Foreskin keratinocyte (primary cell): ENCODE measurements at places on chromosomes 2 and 18. TPM values are rescaled to one million over a fixed set of nuclear protein-coding genes. Genes with fewer than 3 reads are reported as not detected.

Gene GREB1
- 0.03 TPM in 1 of 2 replicates, not detected in the other for polyA plus RNA-seq

Gene ZNF385B
- 0.52 and 0.57 TPM in 2 replicates for polyA plus RNA-seq

Gene KCNJ3
- polyA plus RNA-seq, result not detected in 2 replicates

Gene POTEJ
- not detected in 2 replicates for polyA plus RNA-seq

Gene UBR3
- polyA plus RNA-seq, result 3.0 and 3.9 TPM in 2 replicates

Gene LRP1B
- 0.02 TPM in 1 of 2 replicates, not detected in the other for polyA plus RNA-seq

Gene KIF1A
- not detected in 2 replicates for polyA plus RNA-seq

Gene RBM43
- 0.69 and 0.88 TPM in 2 replicates for polyA plus RNA-seq
